Uterus (tissue), 4 donors: ENCODE measurements at places on chromosomes 11 and 22. TPM values are rescaled to one million over a fixed set of nuclear protein-coding genes. Genes with fewer than 3 reads are reported as not detected.

CCDC89 gene
- not detected for total RNA-seq

APLNR gene
- total RNA-seq, result not detected

FXYD6 gene
- total RNA-seq, result 307 TPM

OR6T1 gene
- not detected for total RNA-seq

DNA sequence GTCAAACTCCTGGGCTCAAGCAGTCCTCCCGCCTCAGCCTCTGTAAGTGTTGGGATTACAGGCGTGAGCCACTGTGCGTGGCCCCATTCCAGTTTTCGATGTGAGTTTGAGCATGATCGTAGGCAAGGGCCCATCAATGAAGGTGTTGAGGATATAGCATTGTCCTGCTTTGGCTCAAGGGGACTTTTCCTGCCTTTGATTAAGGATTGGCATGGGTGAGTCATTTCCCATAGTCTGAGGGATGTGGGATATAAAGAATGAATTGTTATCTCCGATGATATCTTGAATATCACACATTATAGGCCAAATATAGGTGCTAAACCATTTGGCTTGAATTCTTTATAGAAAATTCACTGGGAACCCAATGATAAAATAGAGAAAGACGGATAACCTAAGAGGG, 30.4 kb downstream of the STIM1 start:
- DNase-seq, result no peak

DNA sequence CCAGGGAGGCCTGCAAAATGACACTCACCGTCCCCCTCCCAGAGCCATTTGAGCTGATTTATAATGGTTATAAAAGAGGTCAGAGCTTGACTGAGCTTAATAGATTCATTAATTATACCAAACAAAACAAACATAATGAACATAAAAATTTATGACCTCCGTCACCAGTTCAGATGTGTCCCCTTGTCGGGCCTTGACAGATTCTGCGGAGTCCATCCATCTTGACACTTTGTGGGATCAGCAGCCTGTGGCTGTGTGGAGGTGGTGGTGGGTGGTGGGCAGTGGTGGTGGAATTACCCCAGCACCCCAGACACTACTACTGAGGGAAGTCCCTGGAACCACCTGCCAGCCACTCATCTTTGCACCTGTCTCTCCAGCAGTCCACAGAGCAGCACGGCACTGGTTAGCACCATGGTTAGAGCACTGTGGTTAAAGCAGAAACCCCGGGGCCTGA, 83.5 kb downstream of the DSCAML1 start:
- no peak for DNase-seq

- DNase-seq, result peak; percentile 52
These were observed 26.7 kb downstream of the SERGEF start for GRCh38 chr11:17986007-17986710.

- no peak for DNase-seq
These were observed 217.4 kb downstream of the SBF2 start for GRCh38 chr11:10076458-10077141.

DNA sequence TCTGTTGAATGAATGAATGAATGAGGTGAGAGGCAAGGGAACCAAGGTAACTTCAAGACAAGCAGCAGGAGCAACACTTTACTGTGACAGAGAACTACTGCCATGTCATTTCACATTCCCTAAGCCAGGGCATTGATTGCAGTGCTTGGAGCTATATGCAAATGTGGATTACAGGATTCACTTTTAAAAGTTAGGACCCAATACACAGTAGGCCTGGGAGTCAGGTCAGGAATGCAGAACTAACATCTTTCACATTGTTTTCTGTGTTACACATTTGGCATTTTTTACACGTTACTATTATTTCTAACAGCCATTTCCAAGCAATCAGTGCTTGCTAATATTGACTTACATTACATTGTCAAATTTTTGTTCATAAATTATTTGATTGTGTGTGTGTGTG, 26.2 kb upstream of the ME3 start:
- no peak for DNase-seq

DNA sequence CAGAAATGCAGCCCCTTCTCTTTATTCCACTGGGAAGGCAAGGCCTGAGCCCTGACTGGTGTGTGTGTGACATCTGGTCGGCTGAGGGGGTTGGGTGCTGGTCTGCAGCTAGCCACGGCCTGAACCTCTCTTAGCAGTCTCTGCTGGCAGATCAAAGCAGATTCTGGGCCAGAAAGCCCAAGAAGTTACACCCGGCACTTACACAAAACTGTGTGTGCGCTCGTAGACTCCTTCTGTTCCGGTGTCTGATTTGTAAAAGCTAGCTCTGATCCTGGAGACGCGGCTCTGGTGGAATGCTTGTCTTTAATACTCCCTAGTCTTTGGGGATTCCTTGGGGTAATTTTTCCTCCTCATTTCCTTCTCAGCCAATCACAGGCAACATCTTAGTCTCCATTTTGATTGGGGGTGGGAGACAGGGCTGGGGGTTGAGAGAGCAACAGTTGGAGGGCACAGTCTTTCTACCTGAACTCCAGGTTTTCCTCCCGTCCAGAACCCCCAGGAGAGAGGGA, 5.5 kb downstream of the PKNOX2 start:
- no peak for DNase-seq

GRCh38 chr11:49213026-49213560, 4.7 kb upstream of the FOLH1 start:
- DNase-seq, result no peak

DNA sequence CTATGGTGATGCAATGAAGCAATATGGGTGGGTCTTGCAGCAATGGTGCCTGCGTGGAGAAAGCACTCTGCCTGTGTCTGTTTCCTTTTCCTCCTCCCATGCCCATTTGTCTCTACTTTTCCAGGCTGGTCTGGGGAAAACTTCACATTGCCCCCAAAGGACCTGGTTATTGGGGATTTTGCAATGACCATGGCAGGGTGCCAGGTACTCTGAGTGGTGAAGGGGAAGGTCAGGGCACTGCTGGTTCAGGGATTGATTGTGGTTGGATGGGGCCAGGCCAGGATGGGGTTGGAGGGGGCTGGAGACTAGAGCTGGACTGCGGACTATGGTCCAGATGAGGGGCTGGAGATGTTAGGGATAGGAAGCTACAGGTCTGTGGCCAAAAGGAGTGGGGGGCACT, 92.1 kb downstream of the INSC start:
- no peak for DNase-seq

DNA sequence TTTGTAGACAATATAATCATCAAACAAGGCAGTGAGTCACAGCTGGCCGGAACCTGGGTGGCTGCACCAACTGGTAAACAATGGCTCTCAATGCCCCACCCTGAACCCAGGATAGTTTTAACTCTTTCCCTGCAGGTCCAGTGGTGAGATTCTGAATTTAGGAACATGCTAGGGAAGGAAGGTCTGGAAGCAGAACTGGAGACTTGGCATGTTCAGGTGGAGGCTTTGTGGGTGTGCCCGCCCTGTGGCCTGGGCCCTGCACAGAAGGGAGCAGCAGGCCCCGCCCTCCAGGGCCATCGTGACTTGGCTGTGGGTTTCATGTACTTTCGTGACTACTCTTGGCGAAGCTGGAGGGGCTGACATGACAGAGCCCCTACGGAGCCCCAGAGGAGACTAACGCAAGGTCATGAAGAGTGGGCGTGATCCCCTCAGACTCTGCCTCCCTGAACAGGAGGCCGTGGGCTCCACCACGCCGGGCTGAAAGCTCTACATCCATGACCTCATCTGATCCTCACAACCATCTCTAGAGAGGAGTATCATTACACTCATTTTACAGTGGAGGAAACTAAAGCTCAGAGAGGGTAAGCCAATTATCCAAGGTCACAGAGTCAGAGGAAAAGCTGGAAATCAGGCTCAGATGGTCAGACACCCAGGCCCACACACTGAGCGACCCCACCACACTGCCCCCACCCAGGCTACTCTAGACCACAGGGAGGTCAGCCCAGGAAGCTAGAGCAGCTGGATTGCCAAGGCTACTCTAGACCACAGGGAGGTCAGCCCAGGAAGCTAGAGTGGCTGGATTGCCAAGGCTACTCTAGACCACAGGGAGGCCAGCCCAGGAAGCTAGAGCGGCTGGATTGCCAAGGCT, 27.3 kb downstream of the MAFF start:
- no peak for DNase-seq

DNA sequence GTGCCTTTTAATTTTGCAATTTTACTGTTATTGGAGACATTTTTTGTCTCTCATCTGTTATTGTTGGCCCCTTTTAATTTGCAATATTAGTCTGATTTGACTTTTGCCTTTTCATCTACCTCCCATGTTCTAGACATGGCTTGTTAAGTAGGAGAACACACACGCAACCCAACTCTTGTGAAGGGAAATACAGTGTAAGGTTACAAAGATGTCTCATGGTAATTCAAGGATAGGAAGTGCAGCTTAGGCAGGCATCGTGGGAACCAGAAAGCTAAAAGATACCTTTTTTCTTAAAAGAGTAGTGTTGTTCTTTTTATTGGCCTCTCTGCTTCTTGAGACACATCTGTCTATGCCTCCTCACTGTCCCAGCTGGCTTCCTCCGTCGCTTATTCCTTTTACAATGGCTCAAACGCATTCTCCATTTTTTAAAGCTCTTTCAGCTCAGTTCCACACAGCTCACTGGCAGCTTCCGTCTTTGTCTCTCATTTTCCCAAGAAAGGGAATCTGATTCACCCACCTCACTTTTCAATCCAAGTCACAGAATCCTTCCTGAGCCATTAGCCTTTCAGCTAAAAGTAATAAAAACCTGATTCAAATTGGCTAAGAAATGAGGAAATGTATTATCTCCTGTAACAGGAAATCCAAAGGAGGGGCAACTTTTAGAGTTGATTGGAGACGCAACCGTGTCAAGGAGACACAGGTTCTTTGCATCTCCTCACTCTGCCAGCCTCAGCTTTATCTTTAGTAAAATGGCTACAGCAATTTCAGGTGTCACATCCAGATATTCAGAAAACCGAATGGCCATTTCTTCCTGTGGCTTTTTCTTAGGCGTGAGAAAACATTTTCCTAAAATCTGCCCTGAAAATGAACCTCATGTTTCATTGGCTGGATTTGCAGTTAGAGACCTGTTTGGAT, 57.2 kb downstream of the SIK2 start:
- no peak for DNase-seq

DNA sequence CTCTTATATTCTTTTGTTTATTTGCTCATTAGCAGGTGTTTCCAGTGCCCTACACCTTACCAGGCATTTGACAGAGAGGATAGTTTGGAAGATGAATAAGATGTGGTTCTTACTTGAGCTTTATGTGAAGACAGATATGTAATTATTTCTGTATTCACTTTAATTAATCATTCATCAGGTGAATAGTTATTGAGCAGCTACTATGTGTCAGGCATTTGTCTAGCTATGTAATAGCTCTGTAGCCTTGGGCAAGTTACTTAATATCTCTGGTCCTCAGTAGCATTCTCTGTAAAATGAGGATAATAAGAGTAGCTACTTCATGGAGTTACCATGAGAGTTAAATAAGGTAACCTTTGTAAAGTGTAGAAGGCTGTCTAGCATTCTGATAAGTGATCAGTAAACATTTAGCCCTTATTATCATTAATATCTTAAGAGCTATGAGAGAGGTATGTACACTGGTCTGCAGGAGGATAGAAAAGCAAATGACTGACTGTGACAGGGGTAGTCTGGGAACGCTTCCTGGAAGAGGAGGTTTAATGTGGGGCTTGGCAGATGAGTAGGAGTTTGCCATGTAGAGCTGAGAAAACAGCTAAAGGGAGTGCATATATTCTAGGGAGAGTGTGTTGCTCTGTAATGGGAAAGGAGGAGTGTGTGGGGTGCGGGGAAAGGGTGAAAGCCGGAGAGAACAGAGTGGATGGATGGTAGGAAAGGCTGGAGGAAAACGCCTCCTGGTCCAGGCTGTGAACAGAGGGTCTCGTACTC, 56.1 kb downstream of the MICAL2 start:
- no peak for DNase-seq

DNA sequence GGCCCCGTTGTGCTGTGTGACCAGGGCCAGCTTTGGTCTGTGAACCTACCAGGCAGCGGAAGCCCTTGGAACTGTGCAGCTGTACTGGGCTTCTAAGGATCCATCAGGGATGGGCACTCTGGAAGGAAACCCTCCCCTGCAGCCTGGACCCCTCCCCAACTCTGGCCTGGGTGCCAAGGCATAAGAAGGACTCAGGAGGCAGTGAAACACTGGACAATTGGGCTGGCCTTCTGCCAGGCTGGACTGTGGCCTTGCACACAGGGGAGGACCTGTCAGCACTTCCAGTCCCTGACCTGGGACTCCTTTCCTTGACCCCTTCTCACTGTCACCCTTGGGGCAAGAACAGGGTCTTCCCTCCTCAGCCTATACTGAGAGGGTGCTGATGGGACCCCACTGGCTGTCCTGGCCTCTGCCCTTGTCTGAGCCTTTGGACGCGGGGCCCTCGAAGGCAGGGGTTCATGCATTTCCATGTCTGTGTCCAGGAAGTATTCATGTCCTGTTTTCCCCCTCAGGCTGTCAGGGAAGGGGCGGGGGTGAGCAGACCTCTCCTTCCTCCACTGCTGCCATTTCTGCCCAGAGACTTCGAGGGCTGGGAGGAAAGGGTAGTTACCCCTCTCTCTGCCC, 39.6 kb downstream of the PDE2A start:
- no peak for DNase-seq

DNA sequence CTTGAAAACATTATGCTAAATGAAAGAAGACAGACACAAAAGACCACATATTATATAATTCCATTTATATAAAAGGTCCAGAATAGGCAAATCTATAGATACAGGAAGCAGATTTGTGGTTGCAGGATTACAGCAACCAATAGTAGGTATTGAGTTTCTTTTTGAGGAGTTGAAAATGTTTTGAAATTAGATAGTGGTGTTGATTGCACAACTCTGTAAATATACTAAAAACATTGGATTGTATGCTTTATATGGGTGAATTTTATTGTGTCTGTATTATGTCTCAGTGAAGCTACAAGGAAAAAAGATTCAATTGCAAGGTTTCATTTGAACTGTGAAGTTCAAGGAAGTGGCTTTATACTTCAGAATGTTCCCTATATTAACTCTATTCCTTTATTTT, 3.0 kb upstream of the RRAS2 start:
- DNase-seq, result no peak

- no peak for DNase-seq
These were observed 47.1 kb upstream of the UCP3 start for GRCh38 chr11:74055938-74056337.

DNA sequence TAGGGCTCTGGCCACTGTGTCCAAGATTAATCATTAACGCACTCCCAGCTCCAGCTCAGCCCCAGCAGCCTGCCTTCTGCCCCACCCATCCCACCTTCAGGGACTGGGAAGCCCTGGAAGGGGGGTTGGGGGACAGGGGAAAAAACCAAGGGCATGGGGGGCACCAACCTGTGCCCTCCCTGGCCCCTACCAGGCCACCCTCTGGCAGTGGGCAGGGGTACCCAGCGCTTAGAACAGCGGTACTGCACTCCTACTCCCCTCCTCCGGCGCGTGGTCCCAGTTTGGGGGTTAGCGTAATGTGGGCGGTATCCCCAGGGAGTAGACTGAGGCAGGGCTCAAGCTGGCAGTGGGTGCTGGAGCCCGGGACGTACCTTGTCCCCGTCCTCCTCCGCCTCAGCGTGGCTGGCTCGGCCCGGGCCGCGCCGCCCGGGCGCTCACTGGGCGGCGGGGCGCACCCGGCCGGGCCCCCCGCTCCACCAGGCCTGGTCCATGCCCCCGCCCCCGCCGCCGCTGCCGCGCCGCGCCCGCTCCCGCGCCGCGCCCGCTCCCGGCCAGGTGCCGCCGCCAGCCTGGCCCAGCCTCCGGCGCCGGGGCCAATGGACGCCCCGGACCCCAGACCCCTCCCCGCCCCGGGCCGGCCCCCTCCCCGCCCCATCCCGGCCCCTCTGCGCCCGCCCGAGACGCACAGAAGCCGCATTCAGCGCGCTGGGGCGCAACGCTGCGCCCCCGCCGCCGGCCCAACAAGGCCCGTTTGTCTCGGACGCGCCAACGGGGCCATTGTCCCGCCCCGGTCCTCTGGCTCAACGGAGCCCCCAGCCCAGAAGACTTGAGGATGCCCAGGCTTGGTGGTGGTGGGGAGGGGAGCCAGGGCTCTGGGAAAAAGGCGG, at the start of gene GAL3ST1:
TSS of gene GAL3ST1 (minus strand) at position 571 of the 887 bp plus-strand sequence. CDS start 17,273 bp downstream, outside the sequence.
- no peak for DNase-seq
